ENCODE measurements at places on chromosomes 16 and 17. TPM values are rescaled to one million over a fixed set of nuclear protein-coding genes. Genes with fewer than 3 reads are reported as not detected.

OR4D1 gene
- not detected for total RNA-seq

SPNS3 gene
- total RNA-seq, result not detected

NEUROD2 gene
- total RNA-seq, result not detected

MARCHF10 gene
- not detected for total RNA-seq

KRT36 gene
- not detected for total RNA-seq

ZFHX3 gene
- 13.1 TPM for total RNA-seq

SMTNL2 gene
- total RNA-seq, result 6.8 TPM

MYO18A gene
- total RNA-seq, result 33.2 TPM

GRCh38 chr16:79595231-79595641, 5.3 kb downstream of the MAF start:
- DNase-seq, result no peak

DNA sequence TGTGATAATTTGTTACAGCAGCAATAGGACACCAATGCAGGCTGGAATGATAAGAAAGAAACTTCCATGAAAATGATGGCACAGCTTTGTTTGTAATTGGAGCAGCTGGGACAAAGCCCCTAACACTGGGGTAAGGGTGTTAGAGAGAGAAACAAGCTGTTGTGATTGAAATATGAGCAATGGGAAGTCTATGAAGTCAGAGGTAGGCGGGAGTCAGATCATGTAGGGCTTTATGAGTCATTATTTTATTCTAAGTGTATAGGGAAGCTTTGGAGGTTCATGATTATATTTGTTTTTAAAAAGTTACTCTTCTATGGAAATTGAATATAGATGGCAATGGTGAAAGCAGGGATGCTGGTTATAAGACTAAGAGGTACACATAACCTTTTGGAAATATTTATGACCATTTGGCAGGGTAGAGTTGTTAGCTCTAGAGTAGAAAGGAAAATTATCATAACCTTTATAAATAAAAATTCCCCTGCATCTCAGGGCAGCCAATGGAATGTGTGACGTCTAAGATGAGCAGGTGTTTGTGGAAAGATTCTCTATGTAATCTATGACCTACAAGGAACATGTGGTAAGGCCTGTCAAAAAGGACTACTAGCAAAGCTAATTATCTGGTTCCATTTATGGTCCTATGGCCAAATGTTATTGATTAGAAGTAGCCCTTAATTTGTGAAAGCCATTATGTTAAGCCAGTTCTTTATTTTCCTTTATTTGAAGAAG, 85.6 kb downstream of the KCNJ2 start:
- no peak for DNase-seq

- DNase-seq, result no peak
Measured at GRCh38 chr16:83305092-83305491, 502.7 kb upstream of the HSBP1 start.

DNA sequence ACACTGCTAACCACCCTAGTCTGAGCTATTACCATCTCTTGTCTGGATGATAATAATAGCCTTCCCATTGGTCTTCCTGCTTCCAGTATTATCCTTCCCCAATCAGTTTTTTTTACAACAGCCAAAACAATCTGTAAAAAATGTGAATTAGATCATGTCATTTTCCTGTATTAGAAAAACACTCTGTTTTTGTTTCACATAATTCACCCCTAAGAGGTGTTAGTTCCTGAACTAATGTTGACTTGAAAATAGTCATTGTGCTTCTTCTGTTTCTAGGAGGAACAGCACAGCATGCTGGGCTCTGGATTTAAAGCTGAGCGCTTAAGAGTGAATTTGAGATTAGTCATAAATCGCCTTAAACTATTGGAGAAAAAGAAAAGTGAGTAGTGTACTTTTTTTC, 20.0 kb downstream of the IST1 start:
- no peak for DNase-seq

GRCh38 chr17:77801545-77802332, 156.8 kb upstream of the TNRC6C start:
- DNase-seq, result no peak

DNA sequence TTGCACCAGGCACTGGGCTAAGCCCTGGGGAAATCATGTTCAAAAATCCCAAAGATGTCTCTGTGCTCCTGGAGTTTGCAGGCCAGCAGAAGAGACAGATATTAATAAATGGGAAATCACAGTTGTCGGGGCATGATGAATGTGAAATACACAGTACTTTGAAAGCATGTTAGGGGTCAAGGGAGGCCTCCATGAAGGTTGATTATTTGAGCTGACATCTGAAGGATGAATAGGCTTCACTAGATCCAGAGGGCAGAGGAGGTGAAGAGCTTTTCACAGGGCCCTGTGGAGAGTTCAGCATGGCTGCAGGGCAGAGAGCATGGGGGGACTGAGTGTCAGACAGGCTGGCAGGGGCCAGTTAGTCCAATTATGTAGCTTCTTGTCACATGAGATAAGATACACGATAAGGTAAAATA, 2.6 kb downstream of the ANKRD40CL start:
- DNase-seq, result no peak

DNA sequence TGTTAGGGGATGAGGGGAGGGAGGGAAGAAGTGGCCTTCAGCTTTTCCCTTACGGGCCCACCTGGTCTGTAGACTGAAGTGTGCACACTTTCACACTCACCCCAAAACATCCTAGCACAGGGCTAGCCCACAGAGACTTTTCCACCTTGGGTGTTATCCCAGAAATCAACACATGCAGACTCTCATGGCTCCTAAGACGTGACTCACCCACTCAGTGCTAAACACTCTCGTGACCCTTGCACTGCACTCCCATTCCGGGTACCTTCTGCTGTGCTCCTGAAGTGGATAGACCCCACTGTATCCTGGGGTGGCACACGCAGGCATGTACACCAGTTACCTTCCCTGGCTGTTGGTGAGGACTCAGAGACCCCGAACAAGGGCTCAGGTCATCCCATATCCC, 23.0 kb upstream of the ABCC3 start:
- DNase-seq, result no peak

GRCh38 chr17:79273660-79274059, 199.0 kb downstream of the ENGASE start:
- no peak for DNase-seq

DNA sequence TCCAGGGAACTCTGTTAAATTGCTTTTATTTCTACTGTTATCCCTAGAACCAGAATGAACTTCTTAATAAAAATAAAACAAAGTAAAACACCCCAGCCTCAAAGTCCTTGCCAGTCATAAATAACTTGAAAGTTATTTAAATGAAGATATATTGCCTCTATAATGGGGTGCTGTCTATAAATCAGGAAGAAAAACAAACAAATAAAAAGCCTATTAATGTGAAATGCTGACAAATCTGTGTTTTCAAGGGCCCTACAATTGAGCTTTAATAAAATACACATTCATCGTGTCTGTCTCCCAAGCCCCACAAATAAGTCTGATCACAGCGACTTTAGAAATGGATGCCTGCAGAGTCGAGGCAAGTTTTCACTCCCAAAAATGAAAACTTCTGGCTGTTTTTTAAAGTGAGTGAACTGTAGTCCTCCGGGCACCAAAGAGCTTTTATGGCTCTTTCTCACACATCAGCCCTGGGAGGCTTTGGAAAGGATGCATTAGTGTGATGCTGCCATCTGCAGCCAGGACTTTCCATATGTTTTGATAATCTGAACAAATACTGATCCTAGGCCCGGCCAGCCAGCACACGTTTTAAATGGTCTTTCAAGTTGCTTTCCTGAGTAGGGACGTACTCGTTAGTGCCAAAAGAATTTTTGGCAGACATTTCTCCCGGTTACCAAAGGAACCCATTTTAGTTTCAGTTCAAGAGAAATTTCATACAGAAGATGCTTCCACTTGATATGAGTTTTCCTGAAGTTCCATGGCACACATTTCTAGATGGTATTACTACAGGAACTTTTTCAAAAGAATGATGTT, 16.3 kb downstream of the NACA2 start:
- no peak for DNase-seq

GRCh38 chr16:4936181-4936990, 562 bp downstream of the PPL start:
- DNase-seq, result no peak

- no peak for DNase-seq
Measured at GRCh38 chr17:76966486-76967181, 98.4 kb downstream of the MGAT5B start.

GRCh38 chr16:89189358-89190025, 10.8 kb downstream of the SLC22A31 start:
- DNase-seq, result no peak

DNA sequence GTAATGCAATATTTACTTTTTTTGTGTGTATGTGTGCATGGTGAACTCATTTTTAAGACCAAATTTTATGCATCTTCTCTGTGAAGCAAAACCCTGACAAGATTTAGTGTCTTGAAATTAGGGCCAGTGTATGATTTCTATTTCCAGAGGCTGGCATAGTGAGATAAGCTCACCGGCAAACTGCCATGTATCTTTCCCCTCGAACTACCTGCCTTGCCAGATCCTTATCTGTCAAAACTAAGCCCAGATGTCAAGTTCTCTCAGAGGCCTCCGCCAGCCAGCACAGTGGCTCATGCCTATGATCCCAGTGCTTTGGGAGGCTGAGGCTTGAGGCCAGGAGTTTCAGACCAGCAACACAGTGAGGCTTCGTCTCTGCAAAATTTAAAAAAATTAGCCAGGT, 10.0 kb downstream of the USP32 start:
- no peak for DNase-seq

GRCh38 chr17:30586818-30587595, 109.8 kb downstream of the GOSR1 start:
- no peak for DNase-seq

- DNase-seq, result no peak
Measured at GRCh38 chr16:49121636-49122035, 160.0 kb downstream of the CBLN1 start.

- DNase-seq, result no peak
Measured at GRCh38 chr17:77961741-77962140, 3.2 kb downstream of the TNRC6C start.

DNA sequence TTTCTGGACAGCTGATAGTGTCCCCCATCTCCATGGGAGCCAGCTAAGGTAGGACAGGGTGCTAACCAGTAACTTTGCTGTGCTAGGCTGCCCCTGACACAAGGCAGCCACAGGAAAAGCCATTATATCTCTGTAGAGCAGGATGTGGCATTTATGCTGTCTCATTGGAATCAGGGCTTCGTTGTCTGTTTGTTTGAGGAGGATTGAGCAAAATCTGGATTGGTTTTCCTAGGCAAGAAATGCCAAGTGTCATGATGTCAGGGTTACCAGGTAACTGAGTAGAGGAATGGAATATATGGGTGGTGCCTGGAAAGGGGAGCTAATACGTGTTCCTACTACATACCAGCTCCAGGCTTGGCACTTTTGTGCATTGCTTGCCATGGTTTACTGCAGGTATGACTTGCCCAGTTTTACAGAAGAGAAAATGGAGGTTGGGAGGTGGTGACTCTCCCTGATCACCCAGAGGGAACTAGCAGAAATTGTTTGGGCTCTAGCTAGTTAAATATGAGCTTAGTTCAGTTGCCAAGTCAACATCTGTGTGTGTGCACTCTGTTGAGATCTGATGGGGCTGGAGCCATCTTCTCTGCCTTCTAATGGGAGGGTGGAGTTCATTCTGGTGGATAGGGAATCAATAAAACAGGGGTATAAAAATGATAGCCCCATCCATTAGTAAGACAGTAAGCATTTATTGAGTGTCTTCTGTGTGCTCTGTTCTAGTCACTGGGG, 33.9 kb downstream of the GNAO1 start:
- no peak for DNase-seq

DNA sequence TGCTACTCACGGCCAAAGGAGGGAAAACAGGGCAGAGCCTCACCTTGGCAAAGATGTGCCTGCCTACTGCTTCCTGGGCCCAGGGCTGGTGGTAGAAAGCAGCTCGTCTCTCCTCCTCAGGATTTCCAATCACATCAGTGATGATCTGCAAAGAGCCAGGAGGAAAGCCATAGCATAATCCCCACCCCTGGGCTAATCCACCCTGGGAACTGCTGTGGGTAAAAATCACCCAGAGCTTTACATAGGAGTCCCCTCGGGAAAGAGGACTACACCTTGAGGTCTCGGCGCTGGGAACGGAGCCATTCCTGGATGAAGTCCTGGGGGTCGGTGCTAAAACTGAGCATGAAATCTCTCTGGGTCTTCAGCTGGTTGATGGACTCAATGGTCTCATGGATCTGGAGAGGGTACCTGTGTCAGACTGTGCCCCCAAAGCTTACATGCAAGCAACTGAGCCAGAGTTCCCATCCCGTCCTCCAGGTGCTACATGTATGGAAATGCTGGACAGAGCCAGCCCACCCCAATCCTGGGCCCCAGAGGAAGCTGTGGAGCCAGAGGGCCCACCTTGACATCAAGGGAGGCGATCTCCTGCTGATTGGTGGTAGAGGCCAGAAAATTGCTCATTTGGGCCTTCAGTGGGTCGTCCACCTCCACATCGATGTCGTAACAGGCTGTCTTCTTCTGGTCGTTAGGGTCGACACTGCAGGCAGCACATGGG, 5.7 kb upstream of the FTSJ3 start:
- DNase-seq, result no peak
